ENCODE measurements at places on chromosomes 7 and 10.

DNA sequence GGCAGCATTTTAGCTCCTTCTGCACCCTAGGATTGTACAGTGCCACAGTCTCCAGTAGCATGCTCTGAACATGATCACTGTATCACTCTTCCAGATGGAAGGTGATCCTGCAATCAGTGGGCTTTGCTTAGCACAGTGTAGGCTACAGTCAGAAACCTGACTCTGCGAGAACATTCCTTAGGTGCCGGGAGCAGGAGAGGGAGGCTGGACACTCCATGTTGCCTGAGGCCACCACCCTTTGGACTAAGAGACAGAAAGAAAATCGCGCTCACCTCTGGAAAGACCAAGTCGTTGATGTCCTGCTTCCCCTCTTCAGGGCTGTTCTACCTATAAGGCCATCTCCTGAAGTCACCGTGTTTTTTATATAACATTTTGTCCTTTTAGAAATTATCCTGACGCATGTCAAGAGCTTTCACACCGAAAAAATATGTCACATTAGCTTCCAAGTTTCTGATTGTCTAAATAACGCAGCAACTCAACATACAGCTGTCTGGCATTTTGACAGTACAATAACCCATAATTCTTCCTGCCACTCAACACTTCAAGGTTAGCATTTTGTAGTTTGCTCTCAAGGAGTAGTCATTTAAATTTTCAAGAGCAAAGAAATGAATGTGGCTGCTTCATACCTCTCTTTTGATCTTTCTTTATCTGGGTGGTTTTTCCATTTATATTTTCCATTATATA is 563.1 kb downstream of the LRMDA start:
- DNase-seq = peak; percentile 35

DNA sequence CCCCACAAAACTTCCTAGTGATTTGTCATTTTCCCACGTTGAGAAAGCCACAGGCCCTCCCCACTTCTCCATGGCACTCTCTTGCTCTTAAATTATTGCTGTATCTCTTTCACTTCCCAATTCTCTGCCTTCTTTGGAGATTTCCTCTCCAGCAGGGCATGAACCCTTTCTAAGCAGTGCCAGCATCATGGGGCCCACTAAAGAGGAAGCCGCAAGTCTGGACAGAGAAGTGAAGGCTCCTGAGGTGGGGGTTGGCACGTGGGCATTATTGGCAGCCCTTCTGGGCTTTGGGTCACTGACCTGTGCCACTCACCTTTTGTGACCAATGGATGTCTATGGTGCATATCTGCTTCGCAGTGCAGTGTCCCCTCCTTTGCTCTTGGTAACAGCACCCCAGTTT is 97.7 kb upstream of the TCF7L2 start:
- DNase-seq = no peak

DNA sequence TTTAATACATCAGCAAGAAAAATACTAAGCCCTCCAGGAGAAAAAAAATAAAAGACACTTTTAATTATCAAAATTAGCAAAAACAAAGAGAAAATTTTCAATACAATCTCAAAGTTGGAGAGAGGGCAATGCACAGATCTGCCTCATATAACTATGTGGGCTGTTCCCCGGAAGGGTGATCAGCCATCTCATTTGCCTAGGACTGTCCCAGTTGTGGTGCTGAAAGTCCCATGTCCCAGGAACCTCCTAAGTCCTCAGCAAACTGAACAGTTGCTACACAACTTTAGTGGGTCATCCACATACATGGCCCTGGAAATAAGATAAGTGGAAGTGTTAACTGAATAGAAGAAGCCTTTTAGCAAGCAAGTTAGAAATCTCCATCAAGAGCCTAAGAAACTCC is 14.4 kb downstream of the CFAP70 start:
- no peak for DNase-seq

- no peak for DNase-seq
Observed at GRCh38 chr10:99681553-99681952, 22.2 kb downstream of the ENTPD7 start.

- no peak for DNase-seq
Observed at GRCh38 chr7:16350634-16351033, 70.7 kb downstream of the CRPPA start.

DNA sequence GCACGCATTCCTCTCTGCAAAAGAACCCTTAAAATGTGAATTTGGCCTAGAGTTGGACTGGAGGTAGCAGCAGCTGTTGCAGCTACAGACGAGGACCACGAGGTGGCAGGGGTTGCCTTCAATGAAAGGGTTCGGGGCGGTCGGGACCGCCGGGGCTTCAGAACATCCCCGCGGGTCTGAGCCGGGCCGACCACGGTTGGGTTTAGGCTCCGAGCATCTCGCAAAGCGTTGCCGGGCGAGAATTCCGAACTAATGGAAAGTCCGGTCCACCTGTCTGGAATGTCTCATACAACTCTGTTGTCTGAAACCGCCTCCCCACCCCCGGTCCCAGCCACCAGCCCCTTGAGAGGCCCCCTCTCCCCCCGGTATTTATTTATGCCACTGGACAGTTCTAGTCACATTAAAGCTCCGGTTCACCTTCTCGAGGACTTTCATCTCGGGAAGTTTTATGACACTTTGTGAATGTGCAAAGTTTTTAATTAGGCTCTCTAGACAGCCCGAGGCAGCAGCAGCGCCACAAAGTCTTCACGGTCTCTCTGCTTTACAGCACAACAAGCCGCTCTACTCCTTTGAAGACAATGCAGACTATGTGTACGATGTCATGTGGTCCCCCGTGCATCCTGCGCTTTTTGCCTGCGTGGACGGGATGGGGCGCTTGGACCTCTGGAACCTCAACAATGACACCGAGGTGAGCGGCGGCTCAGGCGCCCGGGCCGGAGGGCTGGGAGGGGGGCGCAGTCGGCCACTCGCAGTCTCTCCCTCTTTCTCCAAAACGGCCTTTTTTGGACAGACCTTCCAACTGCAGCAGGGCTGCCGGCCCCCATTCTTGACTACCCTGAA is 246.2 kb downstream of the SLC25A13 start:
- DNase-seq = peak; percentile 79
